NCI-H1048 (cell line): ENCODE measurements at places on chromosomes 4 and X.

- DNase-seq, result no peak
Measured at GRCh38 chrX:153700376-153700945, 12.7 kb downstream of the SLC6A8 start.

DNA sequence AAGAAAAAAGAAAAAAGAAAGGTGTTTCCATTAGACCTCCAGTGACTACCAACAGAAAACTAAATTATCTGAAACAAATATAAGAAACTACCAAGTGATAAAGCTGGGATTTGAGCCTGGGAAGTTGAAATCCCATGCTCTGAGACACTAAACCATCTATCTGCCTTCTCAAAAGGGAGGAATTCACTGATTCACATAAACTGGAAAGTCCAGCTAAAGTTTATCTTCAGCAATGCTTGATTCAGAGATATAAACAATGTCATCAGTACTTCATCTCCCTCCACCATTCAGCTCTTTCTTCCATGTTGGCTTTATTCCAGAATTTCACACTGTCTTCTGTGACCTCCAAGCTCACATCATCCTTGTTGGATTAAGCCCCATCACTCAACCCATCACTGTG is 96.3 kb downstream of the IQCM start:
- no peak for DNase-seq

DNA sequence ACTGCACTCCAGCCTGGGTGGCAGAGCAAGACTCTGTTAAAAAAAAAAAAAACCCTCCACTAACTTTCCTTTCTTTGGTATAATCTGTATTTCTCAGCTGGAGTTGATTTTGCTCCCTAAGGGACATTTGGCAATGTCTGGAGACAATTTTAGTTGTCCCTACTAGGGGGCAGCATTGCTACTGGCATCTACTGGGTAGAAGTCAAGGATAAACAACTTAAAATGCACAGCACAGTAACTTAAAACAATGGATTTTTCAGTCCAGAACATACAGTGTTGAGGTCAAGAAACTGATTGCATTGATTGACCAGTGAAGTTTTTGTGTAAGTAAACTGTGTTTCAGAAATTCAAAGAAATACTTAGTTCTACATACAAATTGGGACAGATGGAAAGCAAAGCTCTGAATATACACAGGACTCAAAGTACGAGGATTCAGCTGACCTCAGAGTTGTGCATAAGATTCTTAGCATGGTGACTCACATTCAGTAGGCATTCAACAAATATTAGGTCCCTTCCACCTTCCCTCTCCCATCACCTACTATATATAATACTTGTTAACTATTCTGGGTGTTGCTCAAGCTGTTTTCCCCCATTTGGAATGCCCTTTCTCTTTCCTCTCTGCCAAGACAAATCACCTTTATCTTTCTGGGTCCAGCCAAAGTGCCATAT is 8.8 kb downstream of the DDX53 start:
- DNase-seq, result no peak

GRCh38 chrX:10615931-10616774 is 4.2 kb downstream of the MID1 start:
- no peak for DNase-seq

GRCh38 chr4:164177753-164178152 is 576.2 kb upstream of the SMIM31 start:
- no peak for DNase-seq

DNA sequence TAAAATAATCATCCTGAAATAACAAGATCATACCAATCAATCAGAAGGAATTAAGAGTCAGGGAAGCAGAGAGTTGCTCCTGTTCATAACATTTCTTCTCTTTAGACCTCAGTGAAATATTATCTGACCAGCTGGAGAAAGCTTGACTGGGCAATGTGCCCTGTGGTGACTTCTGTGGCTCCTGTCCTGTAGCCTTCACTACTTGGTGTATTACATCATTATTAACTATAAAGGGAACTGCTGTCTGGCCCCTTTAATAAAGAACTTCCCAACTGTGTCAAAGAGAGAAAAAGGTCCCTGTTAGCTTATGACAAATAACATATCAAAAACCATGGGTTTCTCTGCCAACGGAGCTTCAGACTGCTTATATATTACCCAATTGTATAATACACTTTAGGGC is 18.0 kb downstream of the OPHN1 start:
- no peak for DNase-seq

DNA sequence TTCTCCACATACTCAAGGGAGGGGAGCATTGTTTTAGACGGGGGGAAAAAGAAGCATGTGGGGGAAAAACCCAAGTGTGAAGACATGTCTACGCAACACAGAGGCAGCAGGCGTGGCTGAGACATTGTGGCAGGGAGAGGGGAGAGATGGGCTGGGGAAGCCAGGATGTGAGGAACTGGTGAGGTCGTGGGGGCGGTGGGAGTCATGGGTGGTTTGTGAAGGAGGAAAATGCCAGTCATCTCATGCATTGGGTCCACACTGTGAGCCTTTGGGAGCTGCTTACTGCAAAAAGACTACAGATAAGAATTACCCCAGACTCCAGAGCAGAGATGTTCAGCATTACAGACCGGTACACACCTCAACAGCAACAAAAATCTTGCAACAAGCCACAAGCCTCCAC is 2.1 kb downstream of the JAKMIP1 start:
- no peak for DNase-seq

GRCh38 chr4:151143162-151143561 is 43.7 kb downstream of the RPS3A start:
- DNase-seq, result no peak

GRCh38 chrX:8453611-8454010 is 11.0 kb upstream of the VCX3B start:
- no peak for DNase-seq

DNA sequence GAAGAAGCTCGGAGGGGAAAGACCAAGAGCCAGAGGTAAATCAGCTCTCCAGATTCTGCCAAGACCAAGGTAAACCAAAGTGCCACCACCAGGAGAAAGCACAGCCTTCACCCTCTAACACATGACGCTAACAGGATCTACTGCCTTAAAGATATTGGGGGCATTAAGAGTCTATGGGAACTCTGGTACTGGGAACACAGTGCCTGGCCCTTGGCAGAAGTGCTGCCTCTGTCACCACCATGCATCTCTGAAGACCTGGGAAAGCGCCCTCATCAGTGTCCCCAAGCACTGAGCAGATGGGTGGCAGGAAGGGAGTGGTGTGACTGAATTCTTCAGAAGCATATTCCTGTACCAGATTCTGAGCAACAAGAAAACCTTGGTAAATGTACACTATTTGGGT is 1.3 kb downstream of the QDPR start:
- no peak for DNase-seq

GRCh38 chr4:150421612-150422011 is 160.3 kb upstream of the MAB21L2 start:
- DNase-seq, result no peak

GRCh38 chr4:38909015-38909414 is 41.4 kb downstream of the FAM114A1 start:
- no peak for DNase-seq

GRCh38 chr4:106364282-106364681 is 4.3 kb downstream of the GIMD1 start:
- DNase-seq, result no peak

DNA sequence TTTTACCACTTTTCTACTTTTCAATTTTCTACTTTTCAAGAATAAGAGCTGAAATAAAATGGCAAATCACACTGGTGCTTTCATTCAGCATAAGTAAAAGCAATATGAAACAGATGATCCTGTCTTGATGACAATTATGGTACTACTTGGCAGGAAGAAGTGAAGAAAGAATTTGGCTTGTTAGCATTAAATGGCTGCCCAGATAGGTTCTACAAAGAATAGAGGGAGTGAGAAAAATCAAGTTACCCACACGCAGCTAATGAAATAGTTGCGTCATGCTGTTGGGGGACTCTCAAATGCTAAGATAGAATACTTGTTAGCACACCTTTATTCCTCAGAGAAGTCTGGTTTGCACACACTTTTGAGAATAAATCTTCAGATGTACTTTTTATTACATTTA is 12.5 kb upstream of the LCORL start:
- DNase-seq, result no peak

GRCh38 chrX:51568586-51568985 is 50.1 kb downstream of the CENPVL3 start:
- DNase-seq, result no peak

- DNase-seq, result no peak
Measured at GRCh38 chr4:121958777-121959176, 6.9 kb upstream of the TRPC3 start.

- DNase-seq, result no peak
Measured at GRCh38 chr4:96356591-96357370, 516.9 kb downstream of the PDHA2 start.

DNA sequence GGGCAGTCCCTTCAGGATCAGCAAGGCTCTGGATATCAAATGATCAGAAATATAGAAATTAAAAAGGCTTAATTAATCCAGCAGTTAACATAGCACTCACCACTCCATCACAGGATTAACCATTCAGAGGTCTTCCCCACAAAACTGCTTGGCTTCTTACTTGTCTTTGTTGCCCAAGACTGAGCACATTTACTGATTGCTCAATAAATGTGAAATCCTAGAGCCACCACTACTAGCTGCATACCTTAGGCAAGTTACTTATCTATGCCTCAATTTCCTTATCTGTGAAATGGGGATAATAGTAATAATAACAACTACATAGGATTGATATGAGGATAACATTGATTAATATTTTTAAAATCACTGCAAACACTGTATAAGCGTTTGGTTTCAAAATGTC is 124.2 kb downstream of the ARHGAP6 start:
- no peak for DNase-seq

DNA sequence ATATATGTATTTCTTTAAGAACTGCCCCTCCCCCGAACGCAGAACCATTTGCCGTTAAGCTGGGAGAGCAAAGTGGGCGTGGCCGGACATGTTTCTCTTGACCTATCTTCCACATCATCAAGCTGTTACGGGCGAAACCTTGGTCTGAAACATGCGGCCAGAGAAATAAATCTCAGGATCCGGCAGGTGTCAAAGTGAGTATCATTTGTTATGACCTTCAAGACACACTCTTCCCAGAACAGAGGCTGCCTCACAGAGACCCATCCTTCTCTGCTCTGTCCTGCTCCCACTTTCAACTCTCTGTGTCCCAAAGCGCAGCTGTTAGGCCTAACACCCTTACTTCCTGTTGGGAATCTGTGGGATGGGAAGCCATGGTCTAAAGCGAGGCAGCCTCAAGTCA is at the start of gene MAGEB18:
MAGEB18 (plus strand) TSS at position 70 of the 400 bp plus-strand sequence. CDS start 643 bp downstream, outside the sequence.
- DNase-seq, result no peak

DNA sequence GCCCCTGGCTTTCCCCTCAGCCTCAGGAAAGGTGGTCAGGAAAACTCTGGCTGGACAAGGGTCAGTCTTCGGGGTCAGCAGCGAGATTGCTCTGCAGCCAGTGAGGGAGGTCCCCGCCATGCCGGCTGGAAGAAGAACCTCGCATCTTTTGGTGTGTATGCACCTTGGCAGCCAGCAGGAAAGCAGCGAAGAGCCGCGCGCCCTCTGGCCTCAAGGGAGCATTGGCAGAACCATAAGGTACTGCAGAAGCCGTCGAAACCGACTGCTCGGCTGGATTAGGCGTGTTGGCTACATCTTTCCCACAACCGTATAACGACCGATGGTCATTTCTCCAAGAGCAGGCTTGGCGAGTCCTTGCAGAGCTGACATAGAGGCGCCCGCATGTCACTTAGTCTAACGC is 48.3 kb downstream of the GPR143 start:
- DNase-seq, result no peak

DNA sequence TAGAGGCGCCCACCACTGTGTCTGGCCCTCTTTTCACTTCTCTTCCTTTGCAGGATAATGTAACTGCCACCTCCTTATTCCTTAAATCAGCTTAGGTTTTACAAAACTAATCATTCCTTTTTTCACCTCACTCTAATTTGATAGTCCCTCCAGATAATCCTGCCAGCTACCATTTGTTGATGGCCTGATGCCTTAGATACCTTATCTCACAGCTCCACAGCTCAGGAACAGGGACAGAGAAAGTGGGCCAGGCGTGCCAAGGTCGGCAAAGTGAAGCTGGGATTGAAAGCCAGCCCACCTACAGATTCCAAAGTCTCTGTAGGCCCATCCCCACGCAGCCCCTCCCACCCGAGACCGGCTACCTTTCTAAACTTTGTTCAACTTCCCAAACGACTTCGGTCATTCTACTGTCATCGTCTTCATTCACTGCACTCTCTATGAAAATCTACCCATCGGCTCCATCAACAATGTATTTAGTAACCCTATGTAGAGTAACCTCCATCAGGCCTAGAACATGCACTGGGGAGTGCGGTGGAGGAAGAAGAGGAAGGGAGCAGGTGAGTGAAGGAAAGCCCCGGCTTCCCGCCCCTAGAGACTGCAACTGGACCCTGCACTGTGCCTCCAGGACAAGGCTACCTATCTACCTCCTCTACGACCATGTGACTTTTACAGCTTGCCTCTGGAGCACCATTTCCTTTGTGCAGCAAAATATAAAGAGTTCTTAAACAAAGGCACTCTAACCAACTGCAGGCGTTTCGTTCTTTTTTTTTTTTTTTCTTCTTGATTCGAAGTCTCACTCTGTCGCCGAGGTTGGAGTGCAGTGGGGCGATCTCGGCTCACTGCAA is 1.5 kb downstream of the CASP6 start:
- no peak for DNase-seq

- DNase-seq, result no peak
Measured at GRCh38 chrX:46559062-46559461, 13.8 kb upstream of the ZNF674 start.

GRCh38 chr4:184978211-184978610 is 40.1 kb upstream of the HELT start:
- DNase-seq, result no peak

- DNase-seq, result no peak
Measured at GRCh38 chr4:24754571-24754970, 40.8 kb upstream of the SOD3 start.

DNA sequence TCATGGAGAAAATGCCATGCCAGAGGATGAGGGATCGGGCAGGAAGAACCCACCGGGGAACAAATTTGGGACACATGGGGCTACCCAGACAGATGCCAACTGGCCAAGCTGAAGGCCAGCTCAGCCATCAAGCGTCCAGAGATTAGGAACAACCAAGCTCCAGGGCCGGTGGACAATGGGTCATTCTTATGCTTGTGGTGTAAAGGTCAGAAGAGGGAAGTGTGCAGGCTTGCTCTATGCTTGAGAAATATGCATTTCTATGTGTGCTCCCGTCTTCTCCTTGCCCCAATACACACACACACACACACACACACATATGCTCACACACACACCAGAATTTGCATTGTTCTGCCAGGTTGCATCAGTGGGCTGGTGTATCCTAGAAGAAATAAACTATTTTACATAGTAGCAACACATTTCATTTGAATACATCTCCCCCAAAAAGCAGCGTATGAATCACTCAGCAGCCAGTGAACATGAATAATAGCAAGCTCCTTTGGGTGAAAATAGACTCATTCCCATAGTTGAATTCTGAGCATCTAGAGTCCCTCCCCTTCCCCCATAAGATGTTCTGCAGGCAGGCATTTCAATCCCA is 201.9 kb upstream of the PPARGC1A start:
- DNase-seq, result no peak

GRCh38 chr4:102089850-102090621 is 255.2 kb downstream of the SLC39A8 start:
- no peak for DNase-seq

DNA sequence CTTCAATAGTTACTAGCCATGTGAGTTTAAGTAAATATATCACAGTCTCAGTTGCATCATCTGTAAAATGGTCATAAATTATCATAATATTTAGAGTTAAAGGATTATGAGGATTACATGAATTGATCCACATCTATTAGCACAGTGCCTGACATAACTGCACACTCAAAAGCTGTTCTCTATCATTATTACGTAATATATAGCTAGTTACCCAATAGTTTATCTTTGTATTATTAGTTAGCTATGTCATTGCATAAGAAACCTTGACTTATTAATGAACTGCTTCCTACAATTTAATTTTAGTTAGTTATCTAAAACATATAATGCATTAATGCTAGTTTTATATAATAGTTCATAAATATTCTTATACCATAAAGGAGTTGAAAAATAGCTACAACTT is 1076.9 kb upstream of the GRID2 start:
- no peak for DNase-seq
